ENCODE measurements at places on chromosomes 13 and 19.

- DNase-seq, result no peak
Measured at GRCh38 chr19:873561-874041, 14.1 kb downstream of the CFD start.

DNA sequence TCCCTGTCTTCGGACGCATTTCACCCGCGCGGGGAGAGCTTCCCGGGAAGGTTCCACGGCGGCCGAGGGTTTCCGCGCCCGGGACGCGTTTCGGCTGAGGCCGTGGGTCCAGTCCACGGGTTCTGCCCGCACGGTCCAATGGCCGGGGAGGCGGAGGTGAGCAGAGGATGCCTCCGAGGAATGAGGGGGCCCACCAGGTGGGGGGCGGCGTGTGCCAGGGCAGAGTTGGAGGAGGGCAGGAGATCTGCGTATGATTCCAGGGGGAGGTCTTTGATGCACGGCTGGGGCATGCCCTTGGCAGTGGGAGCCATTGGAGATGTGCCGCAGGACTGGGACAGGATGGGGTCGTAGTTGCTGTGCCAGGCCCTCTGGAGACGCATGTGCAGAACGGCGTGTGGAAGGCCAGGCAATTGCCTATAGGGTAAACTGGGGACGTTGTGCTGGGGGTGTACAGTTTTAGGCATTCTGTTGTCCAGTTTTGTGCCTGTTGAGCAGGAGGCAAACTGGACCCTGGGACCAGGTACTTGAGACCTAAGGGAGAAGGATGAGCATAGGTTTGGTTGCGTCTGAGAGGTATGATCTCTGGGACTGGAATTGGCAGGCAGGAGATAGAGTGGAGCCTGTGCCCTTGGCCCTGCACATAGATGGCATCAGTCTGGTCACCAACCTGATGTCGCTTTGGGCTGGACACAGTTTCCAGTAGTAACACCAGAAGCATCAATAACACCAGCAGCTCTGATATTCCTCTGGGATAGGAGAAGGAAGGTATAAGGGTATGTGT lies 751 bp downstream of the ZNF584 start:
- DNase-seq, result no peak

- no peak for DNase-seq
Measured at GRCh38 chr13:110116072-110116487, 190.9 kb downstream of the COL4A1 start.

DNA sequence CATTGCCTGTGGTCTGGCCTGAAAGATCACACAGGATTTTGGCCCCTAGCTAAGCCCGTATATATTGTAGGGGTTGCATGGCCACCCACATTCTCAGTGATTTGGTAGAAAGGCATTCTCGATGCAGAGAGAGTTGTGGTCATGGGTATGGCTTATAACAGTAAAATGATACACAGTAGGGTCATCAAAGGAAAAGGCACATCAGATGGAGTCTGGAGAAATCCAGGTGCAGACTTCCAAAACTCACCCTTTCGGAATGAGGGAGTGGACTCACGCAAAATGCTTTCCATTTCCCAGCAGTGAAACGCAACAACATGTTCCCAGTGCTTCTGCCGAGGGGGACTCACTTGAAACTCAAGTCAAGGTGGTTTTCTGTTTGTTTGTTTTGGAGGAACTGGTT lies 802.5 kb upstream of the SLITRK1 start:
- DNase-seq, result no peak

- DNase-seq, result no peak
Measured at GRCh38 chr13:43983373-43983772, 103.7 kb downstream of the LACC1 start.

GRCh38 chr19:14346279-14346678 lies 35.0 kb upstream of the ADGRE5 start:
- no peak for DNase-seq

DNA sequence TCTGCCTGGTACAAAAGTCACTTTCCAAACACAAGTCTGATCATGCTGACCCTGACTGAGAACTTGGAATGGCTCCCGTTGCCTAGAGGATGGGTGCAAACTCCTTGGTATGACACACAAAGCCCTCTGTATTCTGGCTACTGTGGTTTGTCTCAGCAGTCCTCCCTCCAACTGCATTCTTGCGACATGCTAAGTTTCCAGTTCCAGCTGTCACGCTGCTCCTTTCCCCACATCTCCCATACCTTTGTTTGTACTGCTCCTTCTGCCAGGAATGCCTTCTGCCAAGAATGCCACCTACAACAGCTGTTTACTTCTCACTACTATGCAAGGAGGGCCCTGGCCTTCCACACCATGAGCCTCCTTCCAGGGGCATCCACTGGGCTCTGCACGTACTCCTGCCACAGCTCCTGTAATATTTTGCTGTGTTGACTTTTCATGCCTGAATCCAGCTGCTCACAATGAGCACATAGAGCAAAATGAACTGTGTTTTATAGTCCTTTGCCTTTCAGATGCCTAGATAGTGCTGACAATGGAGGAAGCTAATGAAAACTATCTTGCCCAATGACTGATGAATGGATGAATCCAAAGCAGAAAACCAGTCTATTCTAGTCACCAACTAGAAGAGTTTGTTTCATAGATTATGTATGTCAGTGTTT lies 543.7 kb downstream of the EFNB2 start:
- peak; percentile 14 for DNase-seq

DNA sequence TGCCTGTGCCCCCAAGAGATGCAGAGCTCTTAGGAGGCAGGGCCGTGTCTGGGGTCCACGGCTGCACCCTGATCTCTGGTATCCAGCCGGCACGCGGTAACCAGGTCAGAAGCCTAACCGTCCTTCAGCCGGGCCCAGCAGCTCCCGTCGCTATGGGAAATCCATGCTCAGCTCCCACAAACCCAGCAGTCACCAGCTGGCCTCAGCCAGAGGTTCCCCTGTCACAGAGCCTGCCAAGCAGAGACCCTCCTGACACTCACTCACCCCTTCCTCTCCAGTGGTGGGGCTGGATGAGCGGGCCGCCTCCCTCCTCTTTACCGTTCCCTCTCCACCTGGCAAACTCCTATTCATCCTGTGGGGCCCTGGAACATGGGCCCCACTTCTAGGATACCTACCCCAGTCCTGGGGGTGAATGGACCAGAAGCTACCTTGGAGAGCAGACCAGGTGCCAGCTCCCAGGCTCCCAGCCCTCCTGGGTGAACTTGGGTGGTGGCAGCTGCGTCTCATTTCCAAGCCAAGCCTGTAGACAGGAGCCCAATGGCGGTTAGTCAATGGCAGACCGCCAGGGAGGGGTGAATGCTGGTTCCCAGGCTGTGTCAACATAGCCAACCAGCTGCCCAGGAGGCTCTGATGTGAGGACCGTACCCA lies 21.4 kb upstream of the TCF3 start:
- no peak for DNase-seq

GRCh38 chr13:101520672-101521071 lies 68.2 kb downstream of the ITGBL1 start:
- no peak for DNase-seq

GRCh38 chr13:31801088-31801487 lies 61.8 kb downstream of the RXFP2 start:
- DNase-seq, result no peak

Measured in hippocampal formation (tissue), 2 donors.